ENCODE measurements at places on chromosomes 1 and 21. TPM values are rescaled to one million over a fixed set of nuclear protein-coding genes. Genes with fewer than 3 reads are reported as not detected.

NR1I3 gene
- not detected for total RNA-seq

MYOC gene
- not detected for total RNA-seq

RAB42 gene
- total RNA-seq, result 0.17 TPM

ERG gene
- 0.07 TPM for total RNA-seq

CASP9 gene
- 16.3 TPM for total RNA-seq

CLDN8 gene
- not detected for total RNA-seq

NMNAT2 gene
- not detected for total RNA-seq

LCE1E gene
- total RNA-seq, result not detected
